ENCODE measurements at places on chromosomes 12 and 14.

DNA sequence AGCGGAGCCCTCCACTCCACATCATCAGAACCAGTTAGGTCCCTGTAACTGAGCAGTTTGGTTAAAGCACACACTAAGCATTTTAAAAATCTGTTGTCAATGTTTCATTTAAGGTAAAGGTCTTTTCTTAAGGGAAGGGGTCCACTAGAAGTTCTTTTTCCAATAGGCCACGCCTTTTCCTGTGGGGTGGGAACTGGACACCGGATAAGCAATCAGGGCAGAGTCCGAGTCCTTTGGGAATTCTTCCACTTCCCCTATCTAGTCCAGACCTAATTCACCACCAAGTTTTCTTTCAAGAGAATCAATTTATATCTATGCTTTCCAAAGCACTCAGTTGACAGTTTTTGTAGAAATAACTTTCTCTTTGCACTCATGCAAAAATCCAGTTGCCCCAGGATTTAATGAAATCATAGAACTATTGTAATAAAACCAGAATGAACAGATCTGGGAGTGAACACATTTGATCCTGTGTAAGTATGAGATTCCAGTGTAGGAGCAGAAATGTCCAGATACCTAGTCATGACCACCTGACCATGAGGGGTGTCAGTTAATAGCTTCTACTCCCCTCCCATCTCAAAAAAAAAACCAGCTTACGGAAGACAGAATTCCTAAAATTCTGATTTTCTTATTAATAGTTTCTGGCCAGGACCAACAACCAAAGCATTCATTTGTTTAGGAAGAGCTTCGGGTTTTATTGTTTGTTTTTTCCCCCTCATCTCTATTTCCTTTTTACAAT lies 11.7 kb downstream of the VPS37B start:
- no peak for DNase-seq

DNA sequence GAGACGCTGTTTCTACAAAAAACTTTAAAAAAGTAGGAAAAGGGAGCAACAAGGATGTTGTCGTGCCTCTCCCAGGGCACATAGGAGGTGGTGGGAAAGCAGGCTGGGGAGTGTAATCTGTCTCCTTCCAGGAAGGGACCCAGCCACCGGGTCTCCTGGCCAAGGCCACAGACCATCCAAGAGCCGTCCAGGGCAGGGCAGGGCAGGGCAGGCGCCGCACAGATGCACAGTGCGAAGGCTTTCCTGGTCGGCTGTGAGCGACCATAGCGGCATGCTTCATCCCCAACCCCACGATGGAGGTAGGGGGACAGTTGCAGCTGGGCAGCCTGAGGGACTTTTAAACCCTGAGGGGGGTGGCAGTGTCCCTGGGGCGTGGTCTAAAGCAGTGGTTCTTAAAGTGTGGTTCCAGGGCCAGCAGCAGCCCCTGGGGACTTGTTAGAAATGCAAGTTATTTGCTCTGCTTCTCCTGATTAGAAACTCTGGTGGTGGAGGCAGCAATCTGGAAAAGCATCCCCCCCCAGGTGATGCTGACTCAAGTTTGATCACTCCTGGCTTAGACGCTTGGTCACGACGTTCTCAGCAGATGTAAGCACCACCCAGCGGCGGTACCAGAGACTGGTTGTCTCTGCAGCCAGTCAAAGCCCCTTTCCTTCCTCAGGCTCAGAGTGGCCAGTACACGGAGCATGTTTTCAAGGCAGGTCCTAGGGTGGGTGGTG lies 197.4 kb upstream of the PRMT8 start:
- peak; percentile 65 for DNase-seq

GRCh38 chr12:24423611-24424010 lies 474.1 kb upstream of the SOX5 start:
- no peak for DNase-seq

GRCh38 chr12:114656906-114657596 lies 26.9 kb downstream of the TBX3 start:
- peak; percentile 70 for DNase-seq

GRCh38 chr14:71742485-71742884 lies 189.7 kb upstream of the RGS6 start:
- no peak for DNase-seq

DNA sequence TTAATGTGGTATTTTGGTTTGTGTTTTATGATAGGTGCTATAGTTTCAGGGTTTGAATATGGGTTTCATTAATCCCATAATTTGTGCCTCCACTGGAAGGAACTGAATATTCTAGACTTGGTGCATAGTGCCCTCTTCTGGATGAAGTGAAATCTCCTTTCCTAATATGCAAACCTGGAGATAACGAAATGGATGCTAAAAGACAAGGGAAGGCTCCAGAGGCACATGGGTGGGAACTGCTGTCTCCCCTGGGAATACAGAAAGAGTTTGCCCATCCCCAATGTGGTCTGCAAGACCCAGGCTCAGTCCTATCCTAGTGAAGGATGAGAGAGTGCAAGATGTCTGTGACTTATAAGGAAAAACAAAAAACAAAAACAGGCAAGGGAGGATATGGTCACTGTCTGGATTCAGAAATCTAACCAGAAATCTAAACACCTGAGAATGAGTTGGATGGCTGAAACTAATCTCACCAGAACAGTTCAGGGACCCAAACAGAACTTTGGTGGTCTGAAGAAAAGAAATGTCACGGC lies 142.3 kb upstream of the TMPO start:
- peak; percentile 15 for DNase-seq
